ENCODE measurements at places on chromosomes 1 and 21.
A peak's percentile ranks its signal among the peaks of the same experiment; 100 is the strongest.

- DNase-seq = no peak
Measured at GRCh38 chr1:107575226-107575625, 389.8 kb downstream of the VAV3 start.

DNA sequence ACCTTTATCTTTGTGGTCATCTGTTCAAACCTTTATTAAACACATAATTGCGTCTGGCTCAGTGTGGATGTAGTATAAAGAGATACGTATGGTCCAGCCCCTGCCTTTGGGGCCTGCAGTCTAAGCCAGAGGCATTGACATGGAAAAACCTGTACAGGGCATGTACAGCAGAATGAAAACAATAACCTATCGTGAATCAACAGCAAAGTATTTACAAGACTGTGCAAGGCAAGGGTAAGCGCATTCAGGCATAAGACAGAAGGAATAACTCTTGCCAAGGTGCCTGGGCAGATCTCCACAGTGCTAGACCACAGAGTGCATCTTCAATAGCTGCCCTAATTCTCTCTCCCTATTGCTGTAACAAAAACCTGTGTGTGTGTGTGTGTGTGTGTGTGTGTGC lies 35.5 kb downstream of the KIRREL1 start:
- DNase-seq = peak; percentile 72

DNA sequence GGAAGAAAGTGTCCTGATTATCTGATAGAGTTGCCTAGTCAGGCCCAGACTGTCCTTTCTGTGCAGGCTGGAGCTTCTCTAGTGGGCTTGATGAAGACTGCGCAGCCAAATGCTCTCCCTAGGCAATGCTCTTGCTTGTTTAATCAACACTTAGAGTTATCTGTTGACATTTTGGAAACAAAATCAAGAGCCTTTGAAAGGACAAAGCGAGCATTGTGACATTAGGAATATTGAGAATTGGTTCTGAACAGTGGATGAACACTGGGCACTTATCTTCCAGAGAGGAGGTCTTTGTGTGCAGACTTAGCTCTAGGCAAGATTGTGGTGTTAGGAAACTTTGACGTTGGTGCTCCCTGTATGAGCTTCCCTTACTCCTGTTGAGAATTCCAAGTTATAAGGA lies 94.5 kb downstream of the DNTTIP2 start:
- DNase-seq = no peak

DNA sequence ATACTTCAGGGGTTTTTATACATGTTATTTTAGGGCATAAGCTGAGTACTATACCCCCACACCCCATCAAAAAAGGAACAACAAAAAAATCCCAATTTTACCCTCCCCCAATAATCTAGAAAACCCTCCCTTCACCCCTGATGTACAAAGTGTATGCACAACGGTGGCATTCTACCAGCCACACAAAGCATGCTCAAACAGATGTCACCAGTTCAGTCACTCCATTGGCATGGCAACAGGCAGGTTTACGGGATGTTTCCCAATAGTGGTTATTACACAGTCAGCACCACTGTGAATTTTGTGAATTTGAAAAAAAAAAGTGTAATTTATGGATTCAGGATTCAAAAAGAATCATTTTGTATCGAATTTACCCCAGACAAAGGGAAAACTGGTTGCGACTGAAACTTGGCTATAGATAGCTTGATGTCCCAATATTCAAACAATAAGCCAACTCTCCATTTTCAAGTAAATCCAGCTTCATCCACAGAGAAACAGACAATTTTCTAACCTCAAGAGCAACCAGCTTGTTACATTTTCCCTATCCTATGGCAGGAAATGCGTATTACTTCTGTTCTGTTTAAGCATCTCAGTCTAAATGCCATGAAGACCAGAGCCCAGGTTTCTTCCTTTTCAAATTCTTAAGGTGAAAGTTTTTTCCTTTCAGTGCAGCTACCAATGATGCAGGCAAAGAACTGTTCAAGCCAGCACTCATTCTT lies 34.0 kb upstream of the SLC45A3 start:
- peak; percentile 53 for DNase-seq

DNA sequence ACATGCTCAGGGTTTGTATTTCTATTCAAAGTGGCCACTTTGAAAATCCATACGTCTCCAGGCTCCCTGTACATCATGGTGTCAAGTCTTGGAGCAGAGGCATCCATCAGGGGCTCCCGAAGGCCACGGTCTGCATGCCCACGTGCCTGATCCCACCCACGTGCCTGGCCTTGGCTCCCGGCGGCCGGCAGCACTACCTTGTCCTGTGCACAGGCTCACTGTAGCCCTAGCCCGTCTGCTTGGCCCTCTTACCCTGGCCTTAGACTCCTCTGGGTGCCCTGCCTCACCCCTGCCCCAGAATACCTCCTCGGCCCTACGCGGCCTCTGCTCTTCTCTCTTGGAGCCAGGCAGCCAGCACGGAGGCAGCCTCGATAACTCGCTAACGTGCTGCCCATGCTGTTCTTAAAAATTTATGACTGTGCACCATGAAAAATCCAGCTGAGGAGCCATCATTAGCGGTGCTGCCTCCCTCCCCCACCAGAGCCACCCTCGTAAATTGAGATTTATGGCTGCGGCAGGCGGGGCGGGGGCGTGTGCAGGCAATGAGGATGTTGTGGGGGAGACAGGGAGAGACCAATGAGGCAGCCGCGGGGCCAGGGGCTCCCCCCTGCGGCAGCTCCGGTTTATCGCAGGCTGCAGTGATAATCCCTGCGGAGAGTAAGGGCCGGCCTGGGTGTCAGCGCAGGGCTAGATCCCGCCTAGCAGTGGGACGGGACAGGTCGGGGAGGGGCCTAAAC lies 24.6 kb downstream of the DMAP1 start:
- no peak for DNase-seq

GRCh38 chr1:161702250-161702649 lies 4.8 kb upstream of the FCRLA start:
- DNase-seq = no peak

GRCh38 chr21:15754640-15755039 lies 24.9 kb downstream of the USP25 start:
- peak; percentile 32 for DNase-seq

Data from MCF 10A (cell line).